ENCODE measurements at places on chromosomes 1 and 21.

GRCh38 chr1:218108034-218108433 lies 177.1 kb upstream of the RRP15 start:
- DNase-seq: no peak

GRCh38 chr1:240404286-240404685 lies 207.7 kb downstream of the GREM2 start:
- DNase-seq: no peak

GRCh38 chr1:171922999-171923398 lies 81.7 kb downstream of the DNM3 start:
- DNase-seq: no peak

DNA sequence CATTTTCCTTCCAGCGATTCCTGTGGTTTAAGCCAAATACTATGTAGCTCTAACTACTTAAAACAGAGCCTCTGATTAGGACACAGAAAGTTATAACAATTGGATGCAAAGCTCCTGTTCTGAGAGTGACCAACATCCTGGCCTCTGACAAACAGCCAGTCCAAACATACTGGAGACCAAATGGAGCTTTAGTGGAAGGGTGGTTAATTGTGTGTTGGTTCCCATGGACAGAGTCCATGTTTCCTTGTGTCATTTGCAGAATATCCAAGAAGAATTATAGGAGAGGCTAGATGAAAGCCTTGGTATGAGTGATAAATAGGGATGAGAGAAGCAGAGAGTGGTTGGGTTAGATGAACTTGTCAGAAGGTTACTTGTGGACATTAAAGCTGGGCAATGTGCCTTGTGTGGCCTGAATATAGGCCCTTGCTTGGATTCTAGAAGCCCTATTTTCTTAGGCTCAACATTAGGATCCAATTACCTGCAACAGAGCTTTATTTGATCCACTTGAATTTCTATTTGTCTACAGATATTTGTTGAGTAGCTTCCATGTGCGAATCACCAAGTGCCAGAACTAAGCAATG lies 180.5 kb upstream of the GORAB start:
- DNase-seq: no peak

DNA sequence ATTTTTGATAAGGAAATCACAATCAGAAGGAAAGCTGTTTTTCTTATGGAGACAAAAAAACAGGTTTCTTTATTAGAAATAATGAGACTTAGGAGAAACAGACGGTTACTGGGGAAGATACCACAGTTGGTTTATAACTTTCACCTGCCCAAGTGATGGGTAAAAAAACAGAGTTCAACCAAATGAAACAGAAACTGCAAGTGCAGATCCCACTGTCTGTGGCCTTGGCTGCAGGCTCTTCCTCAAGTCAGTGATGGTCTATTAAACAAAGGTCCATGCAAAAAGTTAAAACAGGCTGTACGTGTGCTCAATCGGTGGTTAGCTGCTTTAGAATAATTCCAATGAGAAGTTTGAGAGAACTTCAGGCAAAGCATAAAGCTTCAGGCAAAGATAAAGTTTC lies 112.1 kb upstream of the NEGR1 start:
- DNase-seq: no peak

DNA sequence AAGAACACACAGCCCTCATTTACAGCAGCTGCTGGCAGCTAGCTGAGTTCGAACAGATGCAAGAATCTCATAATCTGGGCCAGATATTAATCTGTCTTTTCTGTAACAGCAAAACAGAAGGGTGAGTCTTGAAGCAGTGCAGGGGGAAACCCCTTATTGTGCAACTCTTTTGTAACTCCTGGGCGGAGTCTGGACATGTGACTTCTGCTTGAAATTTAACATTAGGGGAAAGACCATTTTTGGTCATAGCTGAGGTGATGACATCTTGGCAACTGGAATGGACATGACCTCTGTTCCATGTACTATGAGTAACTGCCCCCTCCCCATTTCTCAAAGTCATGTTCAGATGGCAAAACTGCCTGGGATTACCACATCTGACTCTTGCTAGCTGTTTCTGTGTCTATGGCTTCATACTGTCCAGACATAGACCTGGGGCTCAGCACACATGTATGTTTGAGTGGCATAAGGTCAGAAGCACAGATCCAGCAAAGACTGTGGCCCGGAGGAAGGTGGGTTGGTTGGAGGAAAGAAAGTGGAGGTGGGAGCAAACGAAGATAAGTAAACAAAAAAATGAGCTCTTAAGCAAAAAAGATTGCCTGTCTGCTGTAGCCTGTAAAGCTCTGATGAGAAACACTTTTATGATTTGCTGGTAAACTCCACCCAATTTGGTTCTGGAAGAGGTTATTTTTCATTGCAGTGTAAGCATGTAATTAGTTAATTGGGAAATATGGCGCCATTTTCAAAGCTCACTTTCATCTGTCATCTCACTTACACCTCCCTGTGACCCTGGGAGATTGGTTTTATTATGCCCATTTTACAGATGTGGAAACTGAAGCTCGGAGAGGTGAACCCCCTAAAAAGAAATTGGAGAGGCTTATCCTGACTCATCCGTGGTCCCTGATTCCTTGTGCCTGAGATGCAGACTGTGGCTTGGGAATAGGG lies 26.1 kb downstream of the ETS2 start:
- DNase-seq: no peak

- no peak for DNase-seq
These were observed 106.8 kb downstream of the ESRRG start for GRCh38 chr1:216616425-216616824.

DNA sequence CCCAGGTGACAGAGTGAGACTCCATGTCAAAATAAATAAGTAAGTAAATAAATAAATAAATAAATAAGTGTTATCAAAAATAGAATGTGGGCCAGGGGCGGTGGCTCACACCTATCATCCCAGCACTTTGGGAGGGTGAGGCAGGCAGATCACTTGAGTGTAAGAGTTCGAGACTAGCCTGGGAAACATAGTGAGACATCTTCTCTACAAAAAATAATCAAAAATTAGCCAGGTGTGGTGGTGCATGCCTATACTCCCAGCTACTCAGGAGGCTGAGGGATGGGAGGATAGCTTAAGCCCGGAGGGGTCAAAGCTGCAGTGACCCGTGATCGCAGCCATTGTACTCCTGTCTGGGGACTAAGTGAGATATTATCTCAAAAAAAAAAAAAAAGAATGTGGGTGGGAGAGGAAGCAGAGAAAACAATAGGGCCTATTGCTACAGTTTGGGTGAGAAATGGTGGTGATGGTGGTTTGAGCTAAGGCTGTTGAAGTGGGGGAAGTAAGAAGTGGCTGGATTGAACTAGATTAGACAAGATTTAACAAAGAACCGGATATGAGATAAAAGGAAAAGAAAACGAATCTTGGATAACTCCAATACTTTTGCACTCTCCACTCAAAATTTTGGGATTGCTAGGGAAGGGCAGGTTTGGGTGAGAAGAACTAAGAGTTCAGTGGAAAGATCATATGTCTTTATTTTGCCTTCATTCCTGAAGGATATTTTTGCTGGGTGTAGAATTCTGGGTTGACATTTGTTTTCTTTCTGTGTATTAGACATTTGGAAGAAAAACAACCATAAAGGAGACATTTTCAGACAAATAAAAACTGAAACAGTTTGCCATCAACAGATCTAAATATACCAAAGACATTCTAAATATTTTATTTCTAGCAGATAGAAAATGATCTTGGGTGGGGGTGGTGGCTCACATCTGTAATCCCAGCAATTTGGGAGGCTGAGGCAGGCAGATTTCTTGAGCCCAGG lies 57.1 kb upstream of the SPOCD1 start:
- DNase-seq: no peak

GRCh38 chr1:28582248-28582615 lies 9.8 kb upstream of the RAB42 start:
- no peak for DNase-seq

DNA sequence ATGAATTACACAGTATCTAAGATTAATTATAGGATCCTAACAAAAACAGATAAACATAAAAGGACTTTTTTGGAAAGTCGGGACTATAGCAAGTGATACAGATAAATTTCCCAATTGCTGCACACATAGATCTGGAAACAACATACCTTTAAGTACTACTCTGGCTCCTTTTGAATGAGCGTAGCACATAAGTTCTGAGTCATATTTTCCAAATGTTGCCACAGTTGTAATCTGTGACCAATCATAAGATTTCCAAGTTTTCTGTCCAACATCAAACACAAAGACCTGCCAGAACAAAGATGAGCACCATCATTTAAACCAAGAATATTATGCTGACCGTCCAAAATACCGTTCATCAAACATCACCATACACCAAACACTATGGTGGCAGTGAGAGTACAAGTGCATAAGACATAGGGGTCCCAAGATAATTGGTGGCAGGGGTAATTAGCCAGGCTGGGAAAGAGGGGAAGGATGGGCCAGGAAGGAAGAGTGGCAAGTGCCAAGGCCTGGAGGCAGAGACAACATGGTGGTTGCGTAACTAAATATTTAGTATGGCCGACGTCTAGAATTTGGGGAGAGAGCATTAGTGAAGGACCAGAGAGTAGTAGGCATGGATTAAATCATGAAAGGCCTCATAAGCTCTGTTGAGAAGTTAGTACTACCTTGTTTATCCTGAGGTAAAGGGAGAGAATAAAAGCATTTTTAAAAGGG lies 3.6 kb downstream of the CTBS start:
- no peak for DNase-seq

Data from K562 (cell line).